Foreskin keratinocyte (primary cell): ENCODE measurements at places on chromosomes 1 and 21. TPM values are rescaled to one million over a fixed set of nuclear protein-coding genes. Genes with fewer than 3 reads are reported as not detected.

- DNase-seq = no peak
Observed at GRCh38 chr1:6299557-6300165, 38.8 kb upstream of the GPR153 start.

GRCh38 chr1:55214934-55215193, 300 bp downstream of the USP24 start:
- no peak for DNase-seq

- DNase-seq = no peak
Observed at GRCh38 chr1:244840219-244840794, 4.8 kb downstream of the COX20 start.

Gene CCDC18
- 16.3 and 18.8 TPM in 2 replicates for total RNA-seq

Gene SLAMF6
- not detected in 2 replicates for total RNA-seq
